H9 (cell line): ENCODE measurements at places on chromosomes 5 and 9. TPM values are rescaled to one million over a fixed set of nuclear protein-coding genes. Genes with fewer than 3 reads are reported as not detected.
A peak's percentile ranks its signal among the peaks of the same experiment; 100 is the strongest.

The ADAMTS2 gene
- total RNA-seq = 5.4 and 5.9 TPM in 2 replicates

The CDH6 gene
- 10.8 and 11.7 TPM in 2 replicates for total RNA-seq

The PDCD1LG2 gene
- not detected in 2 replicates for total RNA-seq

The GTF2H2 gene
- total RNA-seq = 45.1 and 51.8 TPM in 2 replicates

The DDX41 gene
- total RNA-seq = 125 and 133 TPM in 2 replicates

The NR2F1-AS1 gene
- 1.7 and 1.9 TPM in 2 replicates for total RNA-seq

DNA sequence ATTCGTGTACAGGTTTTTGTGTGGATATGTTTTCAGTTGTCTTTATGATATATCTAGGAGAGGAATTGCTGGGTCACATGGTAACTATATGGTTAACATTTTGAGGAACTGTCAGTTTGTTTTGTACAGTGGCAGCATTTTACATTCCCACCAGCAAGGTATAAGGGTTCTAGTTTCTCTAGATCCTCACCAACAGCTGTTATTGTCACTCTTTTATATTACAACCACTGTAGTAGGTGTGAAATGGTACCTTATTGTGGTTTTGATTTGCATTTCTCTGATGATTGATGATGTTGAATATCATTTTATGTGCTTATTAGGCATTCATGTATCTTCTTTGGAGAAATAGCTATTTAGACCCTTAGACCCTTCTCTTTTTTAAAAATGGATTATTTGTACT lies 82.9 kb downstream of the CCDC171 start:
- H3K27ac ChIP-seq = no peak overlapping the region
- no peak for DNase-seq
- no peaks in the 10 kb centered on the region for H3K27me3 ChIP-seq
- H3K4me1 ChIP-seq = no peaks in the 10 kb centered on the region
- no peak overlapping the region for H3K4me3 ChIP-seq

- no peaks in the 10 kb centered on the region for H3K27me3 ChIP-seq
- no peak for DNase-seq
- H3K4me3 ChIP-seq = no peak overlapping the region
Measured at GRCh38 chr9:129273941-129274684, 96.1 kb upstream of the IER5L start.

- no peak within 1 kb of the TSS for H3K27ac ChIP-seq
- no peaks in the 10 kb centered on the region; the same call in 1 of the 2 replicates for H3K4me1 ChIP-seq
- DNase-seq = peak; percentile 75
- H3K27me3 ChIP-seq = no peaks in the 10 kb centered on the region
- peaks cover 4% of the 10 kb centered on the region for H3K36me3 ChIP-seq
Measured at GRCh38 chr9:136711751-136712689, at the start of gene DIPK1B. Gene DIPK1B (plus strand): TSS chr9:136712572. CDS start chr9:136712666, 94 bp downstream.

GRCh38 chr5:1470762-1471211 lies 25.5 kb upstream of the SLC6A3 start:
- no peak overlapping the region for H3K27ac ChIP-seq
- no peaks in the 10 kb centered on the region for H3K4me1 ChIP-seq
- H3K27me3 ChIP-seq = no peaks in the 10 kb centered on the region
- H3K4me3 ChIP-seq = no peak overlapping the region
- no peak for DNase-seq

DNA sequence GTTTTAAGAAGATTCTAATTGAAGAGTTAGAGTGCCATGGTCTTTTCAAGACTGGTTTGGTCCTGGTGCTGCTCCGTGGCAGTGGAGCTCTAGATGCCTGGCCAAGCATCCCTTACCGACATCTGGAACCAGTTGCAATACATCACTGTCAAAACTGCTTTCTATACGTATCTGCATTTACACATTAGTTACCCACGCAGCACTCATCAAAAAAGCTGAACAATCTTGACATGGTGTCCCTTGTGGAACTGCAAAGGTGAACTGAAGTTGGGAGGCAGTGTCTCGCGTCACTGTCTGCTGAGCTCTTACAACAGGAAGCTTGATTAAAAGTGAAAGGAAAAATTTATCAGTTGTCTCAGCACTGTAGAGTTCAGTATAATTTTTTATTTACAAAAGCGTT lies 82.6 kb downstream of the PBX3 start:
- H3K27me3 ChIP-seq = no peaks in the 10 kb centered on the region
- H3K4me3 ChIP-seq = no peak overlapping the region
- H3K27ac ChIP-seq = no peak overlapping the region

- DNase-seq = no peak
- H3K27ac ChIP-seq = no peak overlapping the region
- H3K4me1 ChIP-seq = no peaks in the 10 kb centered on the region
- peaks cover 14% of the 10 kb centered on the region for H3K36me3 ChIP-seq
Measured at GRCh38 chr5:80117446-80117845, 82.3 kb downstream of the THBS4 start.

GRCh38 chr9:128344931-128345605 lies 4.7 kb downstream of the SLC27A4 start:
- peaks cover 11% of the 10 kb centered on the region for H3K36me3 ChIP-seq
- peak; percentile 64 for DNase-seq
- no peak overlapping the region for H3K27ac ChIP-seq
- H3K27me3 ChIP-seq = no peaks in the 10 kb centered on the region
- H3K4me3 ChIP-seq = no peak overlapping the region
